ENCODE measurements at places on chromosomes 12 and 14.

GRCh38 chr14:74945852-74946658, 9.3 kb downstream of the PGF start:
- DNase-seq, result peak; percentile 66

- DNase-seq, result no peak
Measured at GRCh38 chr12:66744956-66745383, 66.1 kb upstream of the GRIP1 start.

DNA sequence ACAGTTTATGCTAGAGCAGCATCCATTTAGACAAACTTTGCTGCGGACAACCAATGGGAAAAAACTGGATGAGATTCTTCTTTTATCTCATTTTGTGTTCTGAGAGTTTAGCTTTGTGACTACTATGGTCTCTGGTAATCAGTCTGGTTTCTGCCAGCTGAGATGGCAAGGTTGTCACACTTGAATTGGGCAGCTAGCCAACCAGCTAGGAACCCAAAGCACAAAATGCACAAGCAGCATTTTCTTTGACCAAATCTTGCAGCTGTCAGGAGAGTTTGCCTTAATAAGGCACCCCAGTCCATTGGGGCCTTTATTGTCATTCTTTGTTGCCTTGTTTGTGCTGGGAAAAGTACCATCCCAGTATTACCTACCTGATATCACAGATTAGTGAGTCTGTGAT, 34.0 kb upstream of the ETV6 start:
- DNase-seq, result no peak

DNA sequence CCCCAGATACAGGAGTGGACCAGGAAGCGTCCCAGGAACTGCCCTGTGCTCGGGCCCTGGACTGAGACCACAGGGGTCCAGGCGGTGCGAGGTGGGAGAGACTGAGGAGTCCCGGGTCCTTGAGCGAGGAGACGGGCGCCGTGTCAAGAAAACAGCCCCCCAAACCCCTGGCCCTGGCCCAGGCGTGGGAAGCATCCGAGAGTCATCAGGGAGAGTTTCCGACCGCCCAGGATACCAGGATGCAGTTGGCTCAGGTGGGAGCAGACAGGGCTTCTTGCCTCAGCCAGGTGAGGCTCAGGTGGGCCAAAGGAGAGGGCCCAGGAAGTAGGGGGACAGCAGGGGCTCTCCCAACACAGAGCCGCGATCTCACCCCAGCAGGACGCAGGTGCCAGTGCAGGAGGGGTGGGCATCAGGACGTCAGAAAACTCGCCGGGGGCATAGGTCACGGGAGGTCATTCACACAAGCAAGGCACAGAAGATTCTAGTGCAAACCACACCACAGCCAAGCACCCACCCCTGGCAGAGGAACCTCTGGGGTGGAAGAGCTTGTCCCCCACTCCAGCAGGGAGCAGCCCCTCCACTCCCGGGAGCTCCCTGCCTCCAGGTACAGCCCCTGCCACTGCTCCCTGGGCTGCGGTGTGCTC, 102.5 kb upstream of the EIF5 start:
- no peak for DNase-seq
